ENCODE measurements at places on chromosomes 6 and 20.

- no peak for DNase-seq
These were observed 126.8 kb downstream of the LRFN2 start for GRCh38 chr6:40460380-40460779.

DNA sequence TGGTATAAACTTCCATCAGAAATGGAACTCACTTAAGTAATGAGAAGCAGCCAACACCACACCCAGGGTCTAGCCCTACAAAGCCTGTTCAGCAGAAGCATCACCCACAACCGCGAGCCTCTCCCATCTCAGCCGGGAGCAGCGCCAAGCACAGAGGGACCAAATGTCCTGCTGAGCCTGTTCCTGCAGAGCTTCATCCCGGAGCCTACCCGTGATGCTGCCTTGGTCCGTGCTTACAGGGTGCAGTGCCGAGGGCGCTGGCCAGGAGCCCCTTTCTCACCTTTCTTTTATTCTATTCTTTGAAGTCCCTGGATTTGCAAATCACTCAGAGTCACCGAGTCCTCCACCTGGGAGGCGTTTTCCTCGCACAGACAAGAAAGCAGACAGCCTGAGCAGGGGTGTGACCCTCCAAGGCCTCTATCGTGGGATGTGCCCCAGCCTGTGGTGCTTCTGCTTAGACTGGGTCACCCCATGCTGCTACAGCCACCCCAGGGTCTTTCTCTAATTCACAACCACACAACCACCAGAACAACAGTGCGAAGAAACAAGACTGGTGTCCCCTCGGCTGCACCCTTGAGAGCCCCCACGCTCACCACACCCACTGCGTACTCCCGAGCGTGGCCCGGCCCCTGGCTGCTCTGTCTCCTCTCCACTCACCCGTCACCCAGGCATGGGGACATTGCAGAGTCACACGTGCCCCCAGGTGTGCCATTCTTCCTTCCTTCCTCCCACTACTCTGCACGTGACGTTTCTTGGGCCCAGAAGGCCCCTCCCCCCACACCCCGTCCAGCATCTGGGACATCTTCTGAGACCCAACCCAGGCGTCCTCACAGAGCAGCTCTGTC is 92.2 kb upstream of the MPC1 start:
- DNase-seq = no peak

DNA sequence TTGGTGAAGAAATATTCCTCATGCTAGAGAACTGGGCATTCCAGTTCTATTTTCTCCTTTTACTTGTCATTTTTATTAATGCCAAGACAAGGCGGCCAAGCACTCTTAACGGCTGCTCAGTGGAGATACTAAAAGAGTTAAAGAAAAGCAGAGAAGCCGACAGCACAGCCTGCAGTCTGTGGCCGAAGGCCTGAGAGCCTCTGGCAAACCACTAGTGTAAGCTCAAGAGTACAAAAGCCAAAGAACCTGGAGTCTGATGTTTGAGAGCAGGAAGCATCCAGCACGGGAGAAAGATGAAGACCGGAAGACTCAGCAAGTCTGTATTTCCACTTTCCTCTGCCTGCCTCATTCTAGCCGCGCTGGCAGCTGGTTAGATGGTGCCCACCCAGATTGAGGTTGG is 167.1 kb upstream of the FUT9 start:
- DNase-seq = no peak

GRCh38 chr20:62650551-62651284 is 8.4 kb downstream of the SLCO4A1 start:
- DNase-seq = no peak

GRCh38 chr6:106256201-106256968 is 69.2 kb downstream of the ATG5 start:
- DNase-seq = no peak

GRCh38 chr6:36957773-36958271 is 3.3 kb downstream of the PI16 start:
- no peak for DNase-seq

GRCh38 chr20:37526238-37526838 is 1.3 kb downstream of the BLCAP start:
- peak; percentile 75 for DNase-seq

DNA sequence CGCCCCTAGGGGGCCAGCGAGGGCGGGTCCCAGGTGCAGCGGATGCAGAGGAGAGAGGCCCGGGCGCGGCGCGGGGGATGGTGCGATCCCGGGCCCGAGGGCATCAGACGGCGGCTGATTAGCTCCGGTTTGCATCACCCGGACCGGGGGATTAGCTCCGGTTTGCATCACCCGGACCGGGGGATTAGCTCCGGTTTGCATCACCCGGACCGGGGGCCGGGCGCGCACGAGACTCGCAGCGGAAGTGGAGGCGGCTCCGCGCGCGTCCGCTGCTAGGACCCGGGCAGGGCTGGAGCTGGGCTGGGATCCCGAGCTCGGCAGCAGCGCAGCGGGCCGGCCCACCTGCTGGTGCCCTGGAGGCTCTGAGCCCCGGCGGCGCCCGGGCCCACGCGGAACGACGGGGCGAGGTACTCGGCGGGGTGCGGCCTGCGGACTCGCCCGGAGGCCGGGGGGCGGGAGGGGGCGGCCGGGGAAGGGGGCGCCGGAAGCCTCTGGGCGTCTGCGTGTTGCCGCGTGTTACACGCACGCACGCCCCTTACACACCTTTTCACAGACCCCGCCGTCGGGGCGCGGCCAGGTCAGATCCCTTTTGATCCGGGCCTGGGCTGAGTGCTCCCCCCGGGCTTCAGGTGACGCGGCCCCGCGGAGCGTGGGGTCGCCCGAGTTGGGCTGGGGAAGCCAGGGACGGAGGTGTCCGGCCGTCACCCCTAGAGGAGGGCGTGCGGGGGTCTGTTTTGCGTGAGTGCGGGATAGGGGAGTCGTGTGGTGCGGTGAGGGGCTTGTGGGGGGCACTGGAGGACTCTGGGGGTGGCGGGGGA is 412 bp downstream of the TRIB3 start:
- peak; percentile 64 for DNase-seq

All from endothelial cell (in vitro differentiated cells).